ENCODE measurements at places on chromosomes 4 and X.

DNA sequence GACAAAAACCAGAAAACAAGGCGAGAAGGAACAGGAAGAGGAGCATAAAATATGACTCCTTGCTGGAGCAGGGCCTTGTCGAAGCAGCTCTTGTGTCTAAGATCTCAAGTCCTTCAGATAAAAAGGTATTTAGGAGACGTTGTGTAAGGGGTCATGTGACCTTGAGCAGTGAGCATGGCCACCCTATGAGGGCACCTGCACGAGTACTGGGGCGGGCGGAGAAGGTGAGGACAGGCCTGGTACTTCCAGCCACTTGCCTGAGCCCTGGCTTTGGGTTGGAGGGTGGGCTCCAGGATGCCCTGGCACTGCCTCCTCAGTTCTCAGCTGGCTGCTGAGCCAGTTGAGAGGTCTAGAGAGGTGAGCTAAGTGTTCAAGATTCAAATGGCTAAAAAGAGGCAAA lies 29.9 kb downstream of the NSD2 start:
- no peak for DNase-seq

GRCh38 chr4:15500701-15501100 lies 31.0 kb downstream of the CC2D2A start:
- no peak for DNase-seq

DNA sequence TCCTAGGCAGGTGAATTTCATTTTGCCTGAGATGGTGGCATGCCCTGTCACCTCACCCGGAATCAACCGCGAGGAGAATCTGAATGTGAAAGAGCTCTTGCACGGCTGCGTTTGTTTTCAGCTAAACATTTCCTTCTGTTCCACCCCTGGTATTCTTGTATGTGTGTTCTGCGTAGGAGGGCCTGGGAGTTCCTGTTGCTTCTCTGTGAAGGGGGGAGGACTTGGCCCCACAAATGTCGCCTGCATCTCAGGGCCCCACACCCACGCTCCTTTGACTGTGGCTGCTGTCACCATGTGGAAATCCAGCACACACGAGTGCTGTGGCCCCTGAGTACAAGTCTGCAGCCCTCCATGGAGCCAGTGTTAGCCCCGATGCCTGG lies 45.8 kb upstream of the CLCN4 start:
- DNase-seq: no peak

- DNase-seq: no peak
Measured at GRCh38 chrX:1601051-1601767, 9.8 kb downstream of the AKAP17A start.

DNA sequence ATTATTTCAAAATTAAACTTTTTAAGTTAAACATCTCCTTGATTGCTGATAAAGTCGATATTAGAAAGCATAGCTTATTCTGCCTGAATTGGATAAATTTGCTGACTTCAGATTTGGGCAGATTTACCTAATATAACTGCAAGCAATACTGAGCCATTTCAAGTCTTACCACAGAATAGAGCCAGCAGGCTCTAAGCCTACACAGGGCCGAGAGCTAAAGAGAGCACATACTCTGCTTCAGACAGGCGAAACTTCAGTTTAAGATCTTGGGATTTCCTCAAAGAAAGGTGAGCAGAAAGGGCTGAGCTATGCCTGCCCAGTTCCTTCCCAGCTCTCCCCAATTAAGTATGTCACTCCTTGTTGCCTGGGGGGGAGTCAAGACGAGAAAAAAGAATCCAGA lies 240.6 kb upstream of the NOCT start:
- no peak for DNase-seq
